Esophagus mucosa (tissue), 1 donor: ENCODE measurements at places on chromosomes 16 and 17. TPM values are rescaled to one million over a fixed set of nuclear protein-coding genes. Genes with fewer than 3 reads are reported as not detected.

The PCGF2 gene
- 18.0 TPM for total RNA-seq

The PRAC1 gene
- not detected for total RNA-seq

The KRT33A gene
- total RNA-seq = 0.92 TPM

DNA sequence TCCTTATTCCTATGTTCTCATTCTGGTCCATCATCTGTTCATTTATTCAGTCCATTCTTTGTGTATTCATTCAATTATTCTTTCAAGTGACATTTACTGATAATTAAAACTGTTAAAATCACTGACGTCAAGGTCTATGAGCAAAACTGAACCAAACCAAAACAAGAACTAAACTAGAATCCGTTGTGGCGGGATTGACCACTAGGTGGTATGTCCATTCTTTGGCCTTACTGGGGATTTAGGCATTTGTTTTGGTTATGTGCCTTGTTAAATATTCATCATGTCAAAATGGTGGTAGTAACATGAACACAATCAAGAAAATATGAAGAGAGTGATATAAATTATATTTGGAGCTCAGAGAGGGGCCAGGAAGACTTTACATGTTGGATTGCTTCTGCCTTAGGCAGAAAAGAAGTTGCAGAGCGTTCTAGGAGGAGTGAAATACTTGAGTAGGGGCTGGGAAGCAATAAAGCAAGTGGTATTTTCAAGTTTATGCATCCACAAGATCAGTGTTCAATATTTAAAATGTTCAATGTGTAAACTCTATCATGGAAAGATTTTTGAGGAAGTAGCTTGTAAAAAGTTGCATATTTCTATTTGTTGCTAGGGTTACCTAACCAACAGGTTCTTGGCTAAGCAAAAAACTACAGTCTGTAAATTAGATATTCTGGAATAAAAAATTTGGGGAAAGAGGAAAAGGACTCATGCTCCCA, 129.0 kb downstream of the CDH13 start:
- ATAC-seq = no peak

DNA sequence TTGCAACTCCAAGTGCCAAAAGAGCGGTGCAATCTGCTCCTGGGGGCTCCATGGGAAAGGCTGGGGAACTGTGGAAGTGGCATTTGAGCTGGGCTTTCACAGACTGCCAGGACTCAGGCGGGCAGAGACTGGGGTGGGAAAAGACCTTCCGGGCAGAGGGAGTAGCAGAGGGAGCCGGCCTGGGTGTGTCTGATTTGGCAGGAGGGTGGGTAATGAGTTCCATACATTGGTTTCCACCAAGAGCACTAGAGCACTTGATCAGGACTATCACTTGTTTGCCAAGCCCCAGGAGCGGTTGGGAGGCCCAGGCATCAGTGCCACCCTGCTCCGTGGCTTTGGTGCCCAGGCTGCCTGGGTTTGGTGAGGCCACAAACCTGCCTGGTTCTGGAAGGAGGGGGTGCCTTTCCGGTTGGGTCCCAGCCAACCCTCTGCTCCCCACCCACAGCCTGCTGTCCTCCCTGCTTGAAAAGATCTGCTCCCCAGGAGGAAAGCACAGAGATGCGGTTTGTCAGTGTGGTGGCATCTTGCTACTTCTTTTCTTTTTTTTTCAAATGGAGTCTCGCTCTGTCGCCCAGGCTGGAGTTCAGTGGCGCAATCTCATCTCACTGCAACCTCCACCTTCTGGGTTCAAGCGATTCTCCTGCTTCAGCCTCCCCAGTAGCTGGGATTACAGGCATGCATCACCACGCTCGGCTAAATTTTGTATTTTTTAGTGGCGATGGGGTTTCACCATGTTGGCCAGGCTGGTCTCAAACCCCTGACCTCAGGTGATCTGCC, 3.5 kb upstream of the TRIM47 start:
- ATAC-seq = no peak

DNA sequence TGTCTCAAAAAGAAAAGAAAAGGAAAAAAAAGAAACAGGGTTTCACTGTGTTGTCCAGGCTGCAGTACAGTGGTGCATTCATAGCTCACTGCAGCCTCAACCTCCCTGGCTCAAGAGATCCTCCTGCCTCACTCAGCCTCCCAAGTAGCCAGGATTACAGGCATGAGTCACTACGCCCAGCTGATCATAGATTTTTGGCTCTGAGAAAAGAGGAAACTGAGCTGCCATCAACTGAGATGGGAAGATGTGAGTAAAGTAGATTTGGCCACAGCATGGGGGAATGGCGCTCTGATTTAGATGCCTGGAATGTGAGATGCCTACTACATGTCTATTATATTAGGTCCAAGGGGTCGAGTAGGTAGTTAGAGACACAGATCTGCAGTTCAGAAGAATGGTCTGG, 5.9 kb upstream of the NAGS start:
- ATAC-seq = no peak
